Inflammatory macrophage treated with lipopolysaccharide for 1 hour (primary cell): ENCODE measurements at places on chromosomes 4 and X.

- DNase-seq, result no peak
Measured at GRCh38 chr4:41525129-41525528, 12.8 kb upstream of the LIMCH1 start.

- DNase-seq, result no peak
Measured at GRCh38 chr4:115678425-115678941, 565.1 kb upstream of the NDST4 start.

DNA sequence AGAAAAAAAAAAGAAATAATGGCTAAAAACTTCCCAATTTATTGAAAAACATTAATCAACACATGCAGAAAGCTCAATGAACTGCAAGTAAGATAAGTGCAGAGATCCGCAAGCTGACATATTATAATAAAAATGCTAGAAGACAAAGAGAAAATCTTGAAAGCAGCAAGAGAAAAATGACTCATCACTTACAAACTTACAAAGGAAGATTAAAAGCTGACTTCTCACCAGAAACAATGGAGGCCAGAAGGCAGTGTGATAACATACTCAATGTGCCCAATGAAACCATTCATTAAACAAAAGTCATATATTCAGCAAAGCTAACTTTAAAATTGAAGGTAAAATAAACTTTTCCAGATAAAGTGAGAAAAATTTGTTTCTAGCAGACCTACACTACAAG lies 7.3 kb upstream of the BRWD3 start:
- DNase-seq, result no peak

- no peak for DNase-seq
Measured at GRCh38 chr4:123596805-123597204, 200.2 kb downstream of the SPRY1 start.

- DNase-seq, result no peak
Measured at GRCh38 chrX:23825675-23826074, 42.7 kb downstream of the SAT1 start.

DNA sequence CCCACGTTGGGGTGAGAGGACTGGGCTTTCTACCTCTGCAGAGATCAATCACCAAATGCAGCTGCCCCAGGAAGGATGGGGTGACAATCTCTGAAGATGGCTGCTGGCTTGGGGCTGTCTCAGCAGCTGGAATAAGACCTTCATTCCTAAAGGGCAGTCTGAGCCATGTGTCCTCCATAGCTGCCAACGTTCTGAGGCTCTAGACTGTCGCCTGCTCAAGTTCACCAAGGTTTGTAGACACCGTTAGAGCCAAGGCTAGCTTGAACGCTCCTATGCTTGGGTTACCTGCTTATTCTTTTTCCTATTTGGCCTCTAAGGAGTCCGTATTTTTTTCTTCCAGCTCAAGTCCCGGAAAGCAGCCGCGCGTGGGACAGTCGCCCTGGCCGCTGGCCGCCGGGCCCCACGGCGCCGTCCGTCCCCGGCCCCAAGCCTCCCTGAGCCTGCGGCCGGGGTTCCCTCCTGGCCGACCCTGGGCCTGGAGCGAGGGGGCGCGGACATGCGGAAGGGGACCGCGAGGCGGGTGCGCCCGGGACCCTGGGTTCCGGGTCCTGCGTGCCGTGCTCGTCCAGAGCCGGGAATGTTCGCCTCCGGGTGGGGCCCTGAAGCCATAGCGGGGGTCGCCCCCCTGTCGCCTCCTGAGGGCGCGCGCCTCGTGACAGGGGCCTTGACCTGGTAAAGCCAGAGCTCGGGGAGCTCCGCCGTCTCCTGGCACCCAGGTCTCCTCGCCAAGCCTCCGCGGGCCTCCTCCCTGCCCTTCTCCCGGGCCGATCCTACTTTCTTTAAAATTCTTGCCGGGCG lies 23.3 kb downstream of the MRFAP1 start:
- no peak for DNase-seq

DNA sequence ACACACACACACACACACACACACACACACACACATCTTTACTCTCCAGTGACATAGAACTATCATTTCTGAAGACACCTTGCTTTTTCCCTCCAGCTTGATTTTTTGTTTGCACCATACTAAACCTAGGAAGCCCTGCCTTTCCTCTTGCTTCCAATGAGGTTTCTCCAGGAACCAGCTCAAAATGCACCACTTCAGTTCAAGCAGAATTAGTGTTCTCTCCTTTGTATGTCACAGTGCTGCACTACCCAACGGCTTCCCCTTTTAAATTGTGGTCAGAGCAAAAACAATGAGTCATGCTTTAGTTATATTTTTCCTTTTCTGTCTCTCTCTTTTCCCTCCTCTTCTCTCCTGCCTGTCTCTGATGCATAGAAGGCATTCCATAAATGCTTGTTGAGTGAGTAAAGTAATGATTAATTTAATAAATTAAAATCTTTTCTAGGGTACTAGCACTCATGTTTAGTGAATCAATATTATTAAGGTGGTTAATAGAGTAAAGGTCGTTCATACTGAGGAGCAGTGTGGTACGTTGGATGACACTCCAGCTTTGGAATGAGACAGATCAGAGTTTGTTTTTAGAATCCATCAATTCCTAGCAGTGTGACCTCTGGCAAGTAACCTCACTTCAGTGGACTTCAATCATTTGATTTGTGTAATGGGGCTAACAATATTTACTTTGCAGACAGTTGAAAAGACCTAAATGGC lies 5.9 kb downstream of the RTL3 start:
- DNase-seq, result peak; percentile 32

DNA sequence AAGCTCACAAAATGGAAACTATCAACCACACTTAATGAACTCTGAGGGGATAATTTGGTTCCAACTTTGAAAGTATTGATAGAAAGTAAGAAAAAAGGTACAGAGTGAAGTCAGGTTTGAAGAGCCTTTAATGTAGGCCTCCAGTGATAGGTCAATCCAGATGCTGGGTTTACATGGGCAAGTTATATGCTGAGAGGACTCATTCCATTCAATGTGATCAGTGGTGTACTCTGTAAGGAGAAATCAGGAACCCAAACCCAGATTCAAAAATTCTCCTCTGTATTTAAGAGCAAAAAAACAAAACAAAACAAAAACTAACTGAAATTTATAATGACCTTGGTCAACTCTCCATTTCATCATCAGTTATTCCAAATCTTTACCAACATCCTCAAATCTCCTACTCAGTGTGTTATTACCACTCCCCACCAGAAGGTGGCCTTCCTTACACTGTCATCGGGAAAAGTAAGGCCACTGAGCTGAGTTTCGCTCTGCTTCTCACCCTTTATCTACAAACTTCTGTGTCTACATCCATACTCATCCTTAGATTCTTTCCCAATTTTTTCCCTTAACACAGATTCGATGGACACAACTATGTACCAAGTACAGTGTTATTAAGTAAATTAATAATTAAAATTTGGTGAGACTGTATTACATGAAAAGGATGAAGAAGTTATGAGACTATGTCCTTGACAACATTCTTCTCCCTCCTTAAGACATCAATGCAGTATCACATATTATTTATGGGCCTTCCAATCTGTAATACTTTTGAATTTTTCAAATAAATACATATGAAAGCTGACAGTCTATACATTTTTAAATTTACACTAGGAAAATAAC lies 88.3 kb downstream of the ZAR1 start:
- peak; percentile 86 for DNase-seq

- no peak for DNase-seq
Measured at GRCh38 chrX:115525486-115525885, 35.5 kb upstream of the PLS3 start.

DNA sequence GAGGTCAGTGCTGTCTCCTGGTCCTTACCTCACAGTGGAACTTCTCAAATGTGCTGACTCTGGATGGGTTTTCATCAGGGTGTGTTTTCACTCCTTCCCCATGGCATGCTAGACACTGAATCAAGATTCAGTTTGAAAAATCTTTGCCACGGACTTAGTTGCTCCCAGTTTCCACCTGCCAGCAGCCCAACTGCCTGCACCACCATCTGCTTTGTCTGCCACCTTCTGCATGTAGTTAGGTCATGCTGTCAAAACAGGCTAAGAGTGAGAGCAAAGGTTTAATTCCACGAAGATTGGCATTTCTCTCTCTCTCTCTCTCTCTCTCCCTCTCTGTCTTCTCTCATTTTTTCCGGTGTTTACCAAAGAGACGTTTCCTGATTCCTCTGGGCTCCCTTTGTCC lies 258.0 kb upstream of the EDNRA start:
- no peak for DNase-seq

- DNase-seq, result no peak
Measured at GRCh38 chrX:115018944-115019343, 1.5 kb upstream of the IL13RA2 start.

- no peak for DNase-seq
Measured at GRCh38 chr4:78781924-78782323, 5.8 kb downstream of the BMP2K start.

- no peak for DNase-seq
Measured at GRCh38 chrX:44871931-44872820, 812 bp upstream of the KDM6A start.

- DNase-seq, result no peak
Measured at GRCh38 chrX:371907-372306, 14.8 kb downstream of the PPP2R3B start.

DNA sequence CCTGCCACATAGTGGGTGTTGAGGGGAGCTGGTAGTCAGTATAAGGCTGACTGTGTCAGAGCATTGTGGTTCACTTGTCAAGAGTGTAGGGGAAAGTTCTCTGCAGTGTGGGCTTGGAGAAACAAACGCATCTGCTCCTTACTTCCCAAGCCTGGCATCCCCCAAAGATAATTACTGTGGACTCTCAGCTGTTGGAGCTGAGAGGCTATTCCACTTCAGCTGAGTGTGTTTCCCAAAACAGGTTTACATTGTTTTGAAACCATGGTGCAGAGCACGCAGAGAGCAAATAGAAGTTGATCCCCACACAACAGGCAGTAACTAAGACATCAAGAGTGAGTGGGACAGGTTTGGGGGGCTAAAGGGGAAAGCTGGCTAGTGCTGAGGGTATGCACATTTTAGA lies 181.0 kb upstream of the EOLA2 start:
- DNase-seq, result no peak

DNA sequence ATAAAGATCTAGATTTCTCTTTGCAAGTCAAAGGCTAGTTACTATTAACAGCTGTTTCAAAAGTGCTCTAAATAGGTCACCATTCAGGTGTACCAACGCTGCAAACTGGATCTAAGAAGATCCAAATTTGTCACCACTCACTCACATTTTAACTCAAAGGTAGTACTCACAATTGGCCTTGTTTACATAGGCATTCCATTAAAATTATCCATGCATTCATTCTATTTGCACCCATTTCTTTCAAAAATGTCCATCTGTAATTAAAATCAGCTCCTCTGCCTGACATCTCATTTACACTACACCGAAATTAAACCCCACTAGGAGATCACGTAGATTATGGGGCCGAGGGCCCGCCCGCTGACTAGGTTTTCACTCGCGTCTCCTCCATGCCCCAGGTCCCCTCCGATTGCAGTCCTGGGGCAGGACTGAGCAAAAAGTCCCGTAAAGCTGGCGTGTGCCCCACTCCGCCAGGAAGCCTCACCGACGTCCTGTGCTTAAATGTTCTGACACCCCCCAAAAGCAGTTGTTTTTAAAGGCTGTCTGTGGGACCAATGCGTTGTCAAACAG lies 1.3 kb upstream of the ING2 start:
- no peak for DNase-seq

DNA sequence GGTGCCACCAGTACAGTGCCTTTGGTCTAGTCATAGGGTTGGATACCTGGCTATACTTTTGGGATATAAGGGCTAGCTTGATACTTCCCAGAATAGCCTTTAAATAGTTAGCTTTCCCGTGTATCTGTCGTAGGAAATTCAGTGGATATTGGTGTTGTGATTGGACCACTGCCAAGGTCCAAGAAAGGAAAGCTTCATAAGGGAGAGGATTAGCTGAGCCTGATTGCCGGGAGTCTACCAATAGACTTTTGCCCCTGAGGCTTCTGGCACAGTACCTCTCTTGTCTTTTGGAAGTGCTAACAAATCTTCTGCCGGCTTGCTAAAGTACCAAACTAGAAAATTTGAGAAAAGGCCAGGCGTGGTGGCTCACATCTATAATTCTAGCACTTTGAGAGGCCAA lies 350.6 kb downstream of the CHIC1 start:
- DNase-seq, result no peak

DNA sequence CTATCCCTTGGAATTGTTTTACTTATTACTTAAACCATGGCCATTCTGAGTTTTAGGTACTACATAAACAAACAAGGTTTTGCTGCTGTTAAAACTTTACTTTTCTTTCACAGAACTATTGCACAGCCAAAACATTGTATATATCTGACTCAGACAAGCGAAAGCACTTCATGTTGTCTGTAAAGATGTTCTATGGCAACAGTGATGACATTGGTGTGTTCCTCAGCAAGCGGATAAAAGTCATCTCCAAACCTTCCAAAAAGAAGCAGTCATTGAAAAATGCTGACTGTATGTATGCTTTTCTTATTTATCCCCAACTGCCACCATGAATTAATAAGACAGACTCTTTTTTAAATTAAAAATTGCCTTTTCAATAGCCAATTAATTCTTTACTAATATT lies 69.8 kb downstream of the CCKAR start:
- no peak for DNase-seq

GRCh38 chr4:42112846-42113245 lies 39.6 kb downstream of the BEND4 start:
- no peak for DNase-seq

DNA sequence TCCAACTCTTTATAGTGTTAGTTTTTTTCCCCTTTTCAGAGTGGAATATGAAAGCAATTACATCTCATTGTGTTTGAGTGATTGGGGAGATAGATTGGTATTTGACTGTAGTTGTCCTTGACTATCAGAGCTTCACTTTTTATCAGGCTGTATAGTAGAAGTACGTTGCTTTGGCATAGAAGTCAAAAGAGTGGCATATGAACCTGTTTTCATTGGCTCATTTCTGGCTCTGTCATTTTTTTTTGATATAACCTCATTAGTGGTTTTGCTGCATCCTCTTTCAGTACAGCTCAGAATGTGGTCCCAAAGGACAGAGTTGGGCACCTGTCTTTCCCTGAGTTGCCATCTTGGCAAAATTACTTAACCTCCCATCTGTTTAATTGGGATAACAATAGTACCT lies 1.4 kb downstream of the TMA16 start:
- no peak for DNase-seq

- DNase-seq, result no peak
Measured at GRCh38 chr4:47729131-47729680, 108.7 kb downstream of the CORIN start.

GRCh38 chrX:122579036-122579435 lies 605.0 kb upstream of the GRIA3 start:
- no peak for DNase-seq
